ENCODE measurements at places on chromosomes 3 and 15.

GRCh38 chr3:156635973-156636372 is 38.4 kb upstream of the TIPARP start:
- DNase-seq = no peak

GRCh38 chr3:72580900-72581299 is 267.3 kb downstream of the SHQ1 start:
- DNase-seq = no peak

DNA sequence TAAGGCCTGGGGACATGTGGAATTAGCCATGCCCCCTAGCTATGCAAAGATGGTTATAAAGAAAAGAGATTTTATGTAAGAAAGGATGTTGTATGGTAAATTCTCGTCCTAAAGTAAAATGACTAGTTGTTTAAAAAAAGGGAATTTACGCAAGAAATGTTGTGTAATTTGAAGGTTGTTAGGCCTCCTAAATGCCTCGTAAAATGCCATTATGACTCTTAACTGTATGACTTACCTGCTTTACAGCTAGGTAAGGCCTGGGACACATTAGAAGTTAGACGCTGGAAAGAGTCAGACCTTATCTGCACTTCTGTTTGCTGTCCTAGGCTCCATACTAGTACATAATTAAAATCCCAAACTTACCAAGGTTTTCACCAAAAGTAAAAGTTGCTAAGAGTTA is 17.5 kb upstream of the HHATL start:
- DNase-seq = no peak

- DNase-seq = no peak
Observed at GRCh38 chr3:129520960-129521359, 7.5 kb upstream of the RHO start.

DNA sequence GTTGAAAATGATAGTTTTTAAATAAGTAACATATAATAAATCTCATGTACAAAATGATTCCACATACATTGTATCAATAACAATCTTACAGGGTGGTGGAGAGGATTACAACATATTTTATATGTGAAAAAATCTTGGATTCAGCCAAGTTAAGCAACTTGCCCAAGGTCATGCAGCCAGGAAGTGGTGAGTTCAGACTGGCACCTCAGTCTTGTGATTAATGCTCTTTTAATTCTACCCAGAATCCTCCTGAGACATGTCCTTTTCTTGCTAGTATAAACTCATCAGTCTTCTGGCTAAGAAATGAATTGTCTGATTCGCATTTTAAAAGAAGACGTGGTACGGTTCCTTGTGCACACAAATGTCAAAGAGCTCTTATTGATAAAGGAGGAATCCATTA is 4.5 kb upstream of the MYRIP start:
- DNase-seq = no peak

GRCh38 chr3:120767106-120767505 is 24.6 kb downstream of the GTF2E1 start:
- no peak for DNase-seq

DNA sequence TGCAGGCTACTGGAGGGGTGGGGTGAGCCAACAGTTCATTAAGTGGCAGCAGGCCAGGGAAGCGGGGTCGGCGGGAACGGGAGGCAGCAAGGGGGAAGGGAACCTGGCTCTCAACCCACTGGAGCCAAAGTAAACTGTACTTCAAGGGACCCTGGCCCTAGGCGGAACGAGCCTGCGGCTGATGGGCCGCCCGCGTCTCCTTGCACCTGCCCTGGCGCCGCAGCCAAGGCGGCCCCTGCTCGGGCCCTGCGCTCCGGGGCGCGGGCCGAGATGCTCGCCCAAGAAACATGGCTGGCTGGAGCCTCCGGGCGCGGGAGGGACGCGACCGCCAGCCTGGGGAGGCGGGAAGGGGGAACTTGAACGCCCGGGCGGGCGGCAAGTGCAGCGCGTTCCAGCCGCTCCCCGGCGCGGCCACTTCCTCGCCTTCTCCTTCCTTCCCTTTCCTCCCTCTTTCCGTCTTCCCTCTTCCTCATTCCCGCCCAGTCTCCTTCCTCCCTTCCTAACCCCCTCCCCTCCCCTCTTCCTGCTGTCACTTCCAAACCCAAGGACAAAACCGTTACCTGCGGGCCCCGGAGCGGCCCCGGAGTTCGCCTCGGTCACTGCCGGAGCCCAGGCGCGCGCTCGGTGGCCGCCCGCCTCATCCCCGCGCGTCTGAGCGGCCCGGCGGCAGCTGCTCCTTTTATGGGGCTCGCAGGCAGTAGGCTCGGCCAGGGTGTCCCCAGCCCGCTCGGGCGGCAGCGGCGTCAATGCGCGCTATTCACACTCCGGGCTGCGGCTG is 489.7 kb downstream of the MAGI1 start:
- no peak for DNase-seq

- DNase-seq = no peak
Observed at GRCh38 chr15:98872774-98873173, 134.8 kb downstream of the PGPEP1L start.

GRCh38 chr3:30777426-30778113 is 116.9 kb downstream of the GADL1 start:
- no peak for DNase-seq

GRCh38 chr3:86104154-86104553 is 886.8 kb downstream of the VGLL3 start:
- DNase-seq = no peak

GRCh38 chr15:29568840-29569532 is 253.3 kb downstream of the TJP1 start:
- peak; percentile 36 for DNase-seq

GRCh38 chr3:31166249-31166885 is 271.9 kb upstream of the GADL1 start:
- no peak for DNase-seq

- DNase-seq = no peak
Observed at GRCh38 chr3:54122324-54123002, at the start of gene CACNA2D3. TSS of gene CACNA2D3 (plus strand) at chr3:54122552.

DNA sequence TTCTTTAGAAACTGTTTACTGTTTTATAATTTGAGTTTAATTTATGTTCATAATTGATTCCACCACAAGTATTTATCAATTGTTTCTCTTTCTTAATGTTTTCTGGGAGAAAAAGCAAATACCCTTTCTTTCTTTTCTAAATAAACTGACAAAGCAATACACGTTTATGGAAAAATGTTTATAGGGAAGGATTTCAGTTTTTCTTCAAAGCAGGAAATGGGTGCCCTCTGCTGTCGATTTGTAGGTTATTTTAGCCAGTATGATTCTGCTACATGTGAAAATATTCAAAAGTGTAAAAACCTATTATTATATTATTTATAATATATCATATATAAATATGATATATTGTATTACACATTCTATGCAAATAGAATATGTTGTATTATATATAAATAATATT is 921.0 kb upstream of the ROBO1 start:
- DNase-seq = no peak

DNA sequence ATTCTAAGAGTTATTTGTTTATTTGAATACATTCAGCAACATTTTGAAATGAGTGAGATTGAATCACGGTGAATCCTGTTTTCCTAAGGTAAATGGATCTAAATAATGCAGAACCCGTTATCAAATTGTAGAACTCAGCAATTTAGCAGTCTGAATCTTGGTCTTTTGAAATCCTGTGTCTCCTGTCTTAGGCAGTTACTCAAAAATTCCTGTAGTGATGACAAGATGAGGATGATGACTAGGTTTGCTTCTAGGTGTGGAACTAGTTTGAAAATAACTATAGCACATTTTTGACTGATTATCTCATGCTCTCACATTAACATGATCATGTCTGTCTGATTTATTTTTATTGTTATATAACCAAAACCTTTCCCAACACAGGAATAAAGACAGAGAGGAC is 115.0 kb downstream of the RAP2B start:
- DNase-seq = no peak

GRCh38 chr3:33032938-33033337 is 64.0 kb downstream of the GLB1 start:
- no peak for DNase-seq

DNA sequence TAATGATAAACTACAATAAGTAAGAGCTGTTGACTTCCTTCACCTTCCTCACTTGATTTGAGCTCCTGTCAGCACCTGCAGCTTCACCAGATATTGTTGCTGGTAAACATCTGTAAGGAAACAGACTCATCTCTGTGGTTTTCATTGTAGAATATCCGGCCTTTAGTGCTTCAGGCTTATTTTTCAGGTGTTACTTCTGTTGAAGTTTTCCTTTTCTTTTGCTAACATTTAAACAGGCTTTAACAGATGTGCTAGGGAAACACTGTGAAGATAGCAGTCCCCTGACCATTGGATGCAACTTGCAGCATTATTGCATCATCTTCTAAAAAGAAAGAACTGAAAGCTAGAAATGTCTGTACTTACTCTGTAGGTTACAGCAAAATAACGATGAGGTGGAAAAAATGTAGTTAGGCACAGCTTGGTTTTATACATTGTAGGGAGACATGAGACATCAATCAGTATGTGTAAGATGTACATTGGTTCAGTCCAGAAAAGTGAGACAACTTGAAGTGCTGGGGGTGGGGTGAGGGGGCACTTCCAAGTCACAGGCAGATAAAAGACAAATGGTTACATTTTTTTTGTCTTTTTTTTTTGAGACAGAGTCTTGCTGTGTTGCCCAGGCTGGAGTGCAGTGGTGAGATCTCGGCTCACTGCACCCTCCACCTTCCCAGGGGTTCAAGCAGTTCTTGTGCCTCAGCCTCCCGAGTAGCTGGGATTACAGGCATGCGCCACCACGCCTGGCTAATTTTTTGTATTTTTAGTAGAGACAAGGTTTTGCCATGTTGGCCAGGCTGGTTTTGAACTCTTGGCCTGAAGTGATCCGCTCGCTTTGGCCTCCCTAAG is 10.2 kb downstream of the EDEM1 start:
- DNase-seq = no peak

DNA sequence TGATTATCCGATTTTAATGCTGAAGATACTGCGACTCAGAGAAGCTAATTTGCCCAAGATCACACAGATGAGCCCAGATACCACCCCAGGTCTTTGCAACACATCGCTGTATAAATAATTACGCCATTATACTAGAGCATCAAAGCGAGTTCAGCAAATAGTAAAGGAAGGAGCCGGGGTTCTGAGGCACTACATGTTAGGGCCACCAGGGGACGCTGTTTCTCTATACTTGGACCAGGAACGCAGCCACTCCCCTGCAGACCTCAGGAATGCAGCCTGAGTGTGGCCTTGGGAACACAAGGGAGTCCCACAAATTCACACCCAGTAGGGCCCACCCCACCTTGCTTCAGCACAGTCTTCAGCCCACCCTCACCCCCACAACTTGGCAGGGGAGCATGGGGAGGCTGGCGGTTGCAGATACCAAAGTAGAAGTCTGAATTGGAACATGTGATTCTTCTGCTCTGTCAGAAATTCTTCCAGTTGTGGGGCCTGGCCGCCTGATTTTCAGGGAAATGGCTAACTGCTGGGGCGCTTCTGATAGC is 57.8 kb upstream of the RYK start:
- no peak for DNase-seq

DNA sequence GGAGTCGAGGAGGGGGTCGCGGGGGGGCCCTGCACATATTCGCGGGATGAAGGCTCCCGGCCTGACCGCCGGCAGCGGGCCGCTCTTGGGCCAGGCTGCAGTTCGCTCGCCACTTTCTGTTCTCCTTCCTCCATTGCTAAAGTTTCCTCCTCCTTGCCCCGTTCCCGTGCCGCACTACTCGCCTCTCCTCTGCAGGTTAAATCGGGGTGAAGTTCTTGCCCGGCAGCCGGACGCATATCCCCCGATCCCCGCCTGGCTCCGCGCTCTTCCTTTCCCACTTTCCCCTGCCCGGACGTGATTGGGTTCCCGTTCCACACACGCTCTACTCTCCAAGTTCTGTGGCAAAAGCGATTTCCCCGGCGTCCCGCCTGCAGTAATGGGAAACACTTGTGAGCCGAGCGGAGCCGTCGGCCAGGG is 556 bp downstream of the CRYBG3 start:
- DNase-seq = no peak

GRCh38 chr15:59419170-59419569 is 18.8 kb upstream of the FAM81A start:
- no peak for DNase-seq

- DNase-seq = no peak
Observed at GRCh38 chr15:78976691-78977090, 31.8 kb upstream of the CTSH start.

DNA sequence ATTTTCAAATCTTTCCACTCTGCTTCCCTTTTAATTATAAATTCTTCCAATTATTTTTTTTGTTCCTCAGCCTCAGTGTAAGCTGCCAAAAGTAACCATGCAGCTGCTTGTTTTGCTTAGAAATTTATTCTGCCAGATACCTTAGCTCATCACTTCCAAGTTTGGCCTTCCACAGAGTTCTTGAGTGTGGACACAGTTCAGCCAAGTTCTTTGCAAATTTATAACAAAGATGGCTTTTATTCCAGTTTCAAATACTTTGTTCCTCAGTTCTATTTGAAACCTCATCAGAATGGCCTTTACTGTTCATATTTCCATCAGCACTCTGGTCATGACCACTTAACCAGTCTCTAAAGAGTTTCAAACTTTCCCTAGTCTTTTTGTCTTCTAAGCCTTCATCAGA is 10.3 kb downstream of the RTP1 start:
- DNase-seq = no peak

DNA sequence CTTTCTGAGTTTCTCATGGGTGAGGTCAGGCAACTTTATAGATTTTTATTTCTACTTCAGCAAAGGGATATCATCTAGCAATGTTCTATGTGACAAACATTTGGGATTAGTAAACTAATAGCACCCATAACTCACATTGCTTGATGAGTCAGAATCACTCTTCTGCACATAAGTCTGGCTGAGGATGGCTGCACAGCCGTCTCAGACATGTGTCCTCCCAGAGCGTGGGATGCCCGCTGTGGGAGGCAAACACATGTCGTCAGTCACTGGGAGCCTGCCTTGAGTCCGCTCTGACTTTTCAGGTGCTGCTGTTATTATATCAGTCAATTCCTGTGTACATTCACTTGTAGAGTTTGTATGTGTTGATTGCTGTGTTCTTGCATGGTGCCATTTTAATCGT is 230.7 kb upstream of the TRIM42 start:
- no peak for DNase-seq

DNA sequence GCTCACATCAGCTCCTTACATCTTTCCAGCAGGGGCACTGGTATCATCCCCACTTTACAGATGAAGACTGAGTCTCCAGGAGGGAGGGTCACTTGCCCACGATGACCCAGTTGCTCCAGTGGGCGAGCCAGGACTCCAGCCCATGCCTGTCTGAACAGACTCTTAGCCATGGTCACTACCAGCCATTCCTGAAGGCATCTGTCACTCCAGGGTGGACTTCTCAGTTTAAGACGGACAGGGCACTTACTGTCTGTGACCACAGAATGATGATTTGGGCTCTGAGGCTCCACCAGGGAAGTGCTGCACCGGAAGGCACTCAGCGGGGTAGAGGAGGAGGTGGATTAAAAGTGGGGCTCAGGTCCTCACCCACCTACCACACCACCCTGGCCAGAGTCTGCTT is 104.0 kb upstream of the SLC6A6 start:
- no peak for DNase-seq

GRCh38 chr15:82139823-82140268 is 94.0 kb upstream of the MEX3B start:
- DNase-seq = no peak

DNA sequence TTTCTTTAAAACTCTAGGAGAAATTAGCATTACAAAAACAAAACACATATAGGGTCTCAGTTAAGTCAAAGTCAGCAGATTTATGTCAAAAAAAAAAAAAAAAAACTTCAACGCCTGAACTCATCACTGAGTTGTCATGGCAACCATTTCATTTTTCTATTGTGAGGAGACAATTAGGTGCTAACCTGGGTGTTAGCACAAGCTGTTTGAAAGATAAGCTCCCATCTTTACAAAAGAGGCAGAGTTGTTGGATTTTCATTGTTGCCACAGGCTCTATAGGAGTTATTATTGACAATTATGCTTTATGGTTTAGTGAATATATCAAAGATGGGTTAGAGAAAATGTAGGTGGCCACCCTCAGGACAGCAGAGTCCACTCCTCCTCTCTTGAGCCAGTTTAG is 806.9 kb downstream of the GRM7 start:
- no peak for DNase-seq

Data from cerebellar nuclear complex (tissue), 1 donor.